Mucosa of descending colon (tissue), 3 donors: ENCODE measurements at places on chromosomes 2 and 18. TPM values are rescaled to one million over a fixed set of nuclear protein-coding genes. Genes with fewer than 3 reads are reported as not detected.

The INPP5D gene
- total RNA-seq = 9.1 TPM

DNA sequence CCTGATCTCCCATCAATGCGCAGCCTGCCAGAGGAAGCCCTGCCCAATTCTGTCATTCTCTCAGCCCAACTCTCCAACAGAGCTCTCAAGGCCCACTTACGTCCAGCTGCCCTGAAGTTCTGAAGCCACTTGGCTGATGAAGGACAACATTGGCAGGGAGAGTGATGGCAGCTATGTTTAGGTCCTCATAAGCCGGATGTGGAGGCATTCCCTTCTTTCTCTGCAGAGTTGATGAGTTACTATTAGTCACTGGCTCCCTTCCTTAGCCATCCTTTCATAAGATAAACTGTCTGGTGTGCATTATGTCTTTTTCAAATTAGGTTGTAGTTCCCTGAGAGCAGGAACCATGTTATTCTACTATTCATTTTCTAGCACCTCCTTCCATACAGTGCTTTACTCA is 22.5 kb upstream of the TACR1 start:
- DNase-seq = no peak

GRCh38 chr2:84847326-84848050 is 33.4 kb downstream of the TRABD2A start:
- DNase-seq = no peak

DNA sequence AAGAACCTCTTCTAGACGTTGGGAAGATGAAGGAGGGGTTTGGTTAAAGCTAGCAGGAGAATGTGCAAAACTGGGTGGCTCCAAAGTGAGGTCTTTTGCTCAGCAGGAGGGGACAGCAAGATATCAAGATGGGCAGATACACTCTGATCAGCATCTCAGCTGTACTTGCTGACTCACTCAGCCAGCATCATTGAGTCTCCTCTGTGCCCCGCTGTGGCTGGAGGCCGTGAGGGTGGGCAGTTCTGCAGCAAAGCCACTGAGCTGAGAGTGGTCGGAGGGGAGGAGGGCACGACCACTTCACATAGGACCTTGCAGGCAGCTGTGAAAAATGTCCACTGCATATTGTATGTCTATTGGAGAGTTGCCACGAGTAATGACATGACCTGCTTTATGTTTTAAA is 152.0 kb downstream of the CAPN13 start:
- DNase-seq = no peak
